ENCODE measurements at places on chromosomes 11 and 22.

GRCh38 chr22:30390974-30391691 is 3.9 kb upstream of the RNF215 start:
- DNase-seq = peak; percentile 93

DNA sequence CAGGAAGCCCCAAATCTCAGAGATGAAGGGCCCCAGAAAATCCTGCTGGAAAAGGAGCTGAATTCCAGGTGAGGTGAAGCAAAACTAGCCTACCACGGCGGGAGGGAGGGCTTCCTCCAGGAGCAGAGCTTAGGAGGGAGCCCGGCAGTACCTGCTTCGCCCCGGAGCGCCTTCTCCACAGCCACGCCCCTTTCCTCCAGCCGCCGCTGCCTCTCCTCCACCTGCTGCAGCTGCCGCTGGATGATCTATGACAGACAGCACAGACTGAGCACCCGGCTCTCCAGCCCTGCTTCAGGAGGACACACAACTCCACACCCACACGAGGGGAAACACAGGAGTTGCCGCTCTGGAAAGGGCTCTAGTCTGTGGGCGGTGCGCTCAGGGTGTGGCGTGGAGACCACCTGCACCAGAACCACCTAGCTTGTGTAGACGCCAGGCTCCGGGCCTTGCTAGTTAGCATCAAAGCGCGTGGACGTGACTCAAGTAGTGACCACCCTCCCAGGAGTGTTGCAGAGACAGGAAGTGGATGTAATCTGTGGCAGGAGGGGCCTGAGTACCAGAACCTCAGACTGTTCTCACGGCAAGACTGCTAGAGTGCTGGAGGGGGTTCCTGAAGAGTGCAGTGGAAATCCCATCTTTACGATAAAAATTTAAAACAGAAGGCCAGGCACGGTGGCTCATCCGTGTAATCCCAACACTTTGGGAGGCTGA is 34.6 kb upstream of the BID start:
- DNase-seq = no peak

DNA sequence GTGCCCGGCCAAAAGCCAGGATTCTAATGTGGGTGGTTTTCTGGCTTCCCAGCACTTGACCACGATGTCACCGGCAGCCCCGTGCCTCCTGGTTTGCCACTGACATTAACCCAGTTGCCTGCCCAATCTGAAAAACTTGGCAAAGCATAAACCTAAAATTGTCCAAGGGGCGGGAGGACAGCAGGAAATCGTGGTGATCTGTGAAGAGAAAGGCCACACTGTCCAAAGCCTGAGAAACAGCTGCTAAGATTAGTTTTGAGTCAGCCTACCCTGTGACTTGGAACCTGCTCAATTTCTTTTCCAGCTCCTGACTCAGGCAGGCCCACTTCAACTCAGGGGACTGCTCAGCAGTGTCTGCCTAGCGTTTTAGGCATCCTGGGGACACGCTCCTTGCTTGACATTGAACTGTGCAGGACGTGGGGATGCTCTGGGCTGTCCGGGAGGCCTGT is 8.2 kb upstream of the F2 start:
- no peak for DNase-seq

- no peak for DNase-seq
Measured at GRCh38 chr11:23206741-23207336, 346.6 kb upstream of the CCDC179 start.

- no peak for DNase-seq
Measured at GRCh38 chr22:28952857-28953256, 69.5 kb downstream of the ZNRF3 start.

- DNase-seq = no peak
Measured at GRCh38 chr22:29799217-29799680, 32.1 kb downstream of the UQCR10 start.

GRCh38 chr11:94134651-94135512 is 6.2 kb downstream of the PANX1 start:
- DNase-seq = no peak

DNA sequence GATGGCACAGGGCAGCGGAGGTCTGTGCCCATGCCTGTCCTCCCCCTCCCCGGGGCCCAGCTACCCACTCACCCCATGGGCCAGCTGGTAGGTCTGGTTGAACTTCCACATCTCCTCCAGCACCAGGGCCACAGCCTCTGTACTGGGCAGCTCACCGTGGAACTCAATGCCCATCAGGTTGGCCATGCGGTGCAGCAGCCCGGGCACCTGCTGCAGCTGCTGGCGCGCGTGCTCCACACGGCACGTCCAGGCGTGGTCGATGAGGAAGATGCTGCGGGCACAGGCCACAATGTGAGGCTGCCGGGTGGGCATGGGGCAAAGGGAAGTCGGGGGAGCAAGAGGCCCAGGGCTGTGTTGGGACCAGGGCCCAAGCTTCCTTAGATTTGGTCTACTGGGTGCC is 6.3 kb downstream of the TTLL12 start:
- DNase-seq = no peak

- no peak for DNase-seq
Measured at GRCh38 chr11:61125310-61125684, 23.0 kb downstream of the CD5 start.

GRCh38 chr11:65317025-65317786 is 2.5 kb downstream of the CDC42EP2 start:
- DNase-seq = no peak

DNA sequence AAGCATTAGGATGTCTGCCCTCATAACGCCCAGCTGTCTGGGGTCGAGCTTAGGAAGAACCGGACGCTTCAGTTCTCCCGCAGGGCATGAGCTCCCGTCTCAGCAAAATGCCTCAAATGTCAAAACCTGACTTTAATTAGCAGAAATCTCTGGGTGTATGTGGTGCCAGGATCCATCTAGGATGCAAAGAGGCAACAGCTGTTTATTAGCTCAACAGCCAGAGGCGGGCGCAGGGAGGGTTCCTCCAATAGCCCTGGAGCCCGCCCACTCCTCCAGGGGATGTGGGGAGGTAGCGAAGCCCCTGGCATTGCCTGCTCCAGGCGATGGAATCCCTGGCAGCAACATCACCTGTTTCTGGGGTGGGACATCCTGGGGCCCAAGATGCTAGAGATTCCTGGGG is 39.4 kb upstream of the RTL6 start:
- DNase-seq = no peak

All from natural killer cell (primary cell).